Stimulated activated CD4-positive, alpha-beta T cell treated with anti-CD3 and anti-CD28 coated beads, Interleukin-4, amount 100 ng/mL, for 24 hours (primary cell): ENCODE measurements at places on chromosomes 2 and 18.

GRCh38 chr2:118865106-118865505 is 17.7 kb upstream of the EN1 start:
- no peak for DNase-seq

- DNase-seq, result no peak
These were observed 72.4 kb upstream of the HAAO start for GRCh38 chr2:42864641-42865280.

- no peak for DNase-seq
These were observed 134.8 kb downstream of the RTP5 start for GRCh38 chr2:242004223-242004901.

DNA sequence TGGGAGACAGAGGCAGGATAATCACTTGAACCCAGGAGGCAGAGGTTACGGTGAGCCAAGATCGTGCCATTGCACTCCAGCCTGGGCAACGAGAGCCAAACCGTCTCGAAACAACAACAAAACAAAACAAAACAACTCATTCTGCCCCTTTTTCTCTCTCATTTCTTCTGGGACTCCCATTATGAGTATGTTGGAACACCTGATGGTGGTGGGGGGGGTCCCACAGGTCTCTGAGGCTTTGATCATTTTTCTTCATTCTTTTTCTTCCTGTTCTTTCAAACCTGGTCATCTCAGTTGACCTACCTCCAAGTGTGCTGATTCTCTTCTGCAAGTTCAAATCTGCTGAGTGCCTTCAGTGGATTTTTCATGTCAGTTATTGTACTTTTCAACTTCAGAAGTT is 8.2 kb upstream of the FAM161A start:
- no peak for DNase-seq

DNA sequence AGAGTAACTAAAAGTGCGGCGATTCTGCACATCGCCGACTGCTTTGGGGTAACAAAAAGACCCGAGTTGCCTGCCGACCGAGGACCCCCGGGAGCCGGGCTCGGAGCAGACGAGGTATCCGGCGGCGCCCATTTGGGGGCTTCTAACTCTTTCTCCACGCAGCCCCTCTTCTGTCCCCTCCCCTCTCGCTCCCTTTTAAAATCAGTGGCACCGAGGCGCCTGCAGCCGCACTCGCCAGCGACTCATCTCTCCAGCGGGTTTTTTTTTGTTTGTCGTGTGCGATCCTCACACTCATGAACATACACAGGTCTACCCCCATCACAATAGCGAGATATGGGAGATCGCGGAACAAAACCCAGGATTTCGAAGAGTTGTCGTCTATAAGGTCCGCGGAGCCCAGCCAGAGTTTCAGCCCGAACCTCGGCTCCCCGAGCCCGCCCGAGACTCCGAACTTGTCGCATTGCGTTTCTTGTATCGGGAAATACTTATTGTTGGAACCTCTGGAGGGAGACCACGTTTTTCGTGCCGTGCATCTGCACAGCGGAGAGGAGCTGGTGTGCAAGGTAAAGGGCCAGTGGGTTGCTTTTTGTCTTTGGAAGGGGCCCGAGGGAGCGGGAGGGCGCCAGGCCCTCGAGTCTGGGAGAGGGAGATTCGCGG is 1.4 kb downstream of the TRIB2 start:
- DNase-seq, result peak; percentile 40

- no peak for DNase-seq
These were observed 942.8 kb upstream of the PIK3C3 start for GRCh38 chr18:41012194-41012593.

DNA sequence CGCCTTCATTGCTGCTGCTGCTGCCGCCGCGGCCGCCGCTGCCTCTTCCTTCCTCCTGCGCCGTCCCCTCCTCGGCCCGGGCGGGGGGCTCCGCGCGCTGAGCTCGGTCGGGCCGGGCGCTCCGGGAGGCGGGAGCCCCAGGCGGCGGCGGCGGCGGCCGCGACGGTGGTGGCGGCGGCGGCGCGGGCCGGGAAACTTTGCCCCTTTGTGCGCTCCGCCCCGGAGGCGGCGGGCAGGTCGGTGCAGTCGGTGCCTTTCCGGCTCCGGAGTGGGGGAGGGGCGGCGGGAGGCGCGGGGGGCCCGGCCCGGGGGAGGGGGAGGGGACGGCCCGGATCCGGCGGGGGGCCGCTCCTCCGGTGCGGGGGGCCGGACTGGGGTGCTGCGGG is 205 bp downstream of the TET3 start:
- DNase-seq, result peak; percentile 70

DNA sequence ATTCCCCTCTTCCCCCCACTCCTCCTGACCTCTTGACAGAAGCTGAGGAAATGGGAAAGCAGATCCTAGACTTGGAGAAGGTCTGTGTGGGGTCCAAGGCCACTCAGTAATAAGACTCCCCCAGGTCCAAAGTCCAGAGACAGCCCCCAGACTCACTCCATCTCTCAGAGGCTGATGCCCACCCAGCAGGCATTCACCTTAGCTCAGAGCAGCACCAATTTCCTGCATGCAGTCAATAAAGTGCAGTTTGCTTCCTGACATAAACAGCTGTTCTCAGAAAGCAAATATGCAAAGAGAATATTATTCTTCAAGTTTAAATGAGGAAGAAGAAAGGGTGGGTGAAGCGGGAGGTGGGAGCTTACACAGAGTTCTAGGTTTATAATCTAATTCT is 84.1 kb upstream of the RTN4 start:
- no peak for DNase-seq

- DNase-seq, result no peak
These were observed 21.1 kb downstream of the RHOB start for GRCh38 chr2:20467789-20468548.

DNA sequence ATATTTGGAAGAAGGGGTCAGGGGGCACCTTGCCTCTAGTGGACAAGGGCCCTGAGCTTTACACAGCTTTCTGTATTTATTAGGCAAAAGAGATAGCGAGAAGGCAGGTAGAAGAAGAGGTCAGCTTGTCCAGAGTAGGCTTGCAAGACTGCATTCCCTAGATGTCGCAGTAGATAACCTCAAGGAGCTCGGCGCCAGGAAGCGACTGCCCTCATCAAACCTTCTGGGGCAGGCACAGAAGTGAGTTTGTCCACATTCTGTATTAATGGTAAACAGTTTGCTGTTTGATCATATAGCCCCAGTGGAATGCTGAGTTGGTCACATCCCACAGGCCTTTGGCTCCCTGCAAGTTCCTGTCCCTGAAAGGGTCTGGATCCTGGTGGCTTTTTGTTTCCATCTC is 7.0 kb downstream of the CHCHD5 start:
- DNase-seq, result no peak

- DNase-seq, result no peak
These were observed 18.8 kb upstream of the MRPL33 start for GRCh38 chr2:27752551-27753237.

- no peak for DNase-seq
These were observed 322.3 kb downstream of the TSN start for GRCh38 chr2:122077771-122078170.
